ENCODE measurements at places on chromosomes 13 and 19. TPM values are rescaled to one million over a fixed set of nuclear protein-coding genes. Genes with fewer than 3 reads are reported as not detected.

Gene SPTBN4
- total RNA-seq: 1.7 TPM

- no peak for DNase-seq
Observed at GRCh38 chr13:55660851-55661250, 1479.9 kb upstream of the PRR20A start.

GRCh38 chr13:34371645-34372395 lies 553.9 kb downstream of the RFC3 start:
- DNase-seq: no peak

Gene HNRNPL
- total RNA-seq: 425 TPM

Gene CEACAM1
- 1.4 TPM for total RNA-seq

Gene SLITRK1
- 1.0 TPM for total RNA-seq

DNA sequence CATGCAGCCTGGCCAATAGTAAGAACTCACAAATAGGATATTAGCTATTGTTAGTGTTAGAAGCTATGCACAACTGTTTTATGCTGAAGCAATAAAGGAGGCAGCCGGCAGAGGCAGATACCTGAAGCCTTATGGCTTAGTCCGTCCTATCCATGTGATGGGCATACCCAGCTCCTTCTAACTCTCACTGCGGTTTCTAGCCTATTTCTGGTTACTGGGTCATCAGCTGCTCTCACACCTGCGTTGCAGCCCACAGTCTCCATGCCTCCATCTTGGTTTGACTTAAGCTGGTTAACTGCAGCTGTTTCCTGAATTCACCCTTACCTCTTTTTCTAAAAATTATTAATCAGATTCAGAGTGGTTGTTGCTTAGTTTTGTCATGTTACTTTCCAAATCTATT lies 40.5 kb upstream of the CNMD start:
- DNase-seq: no peak

DNA sequence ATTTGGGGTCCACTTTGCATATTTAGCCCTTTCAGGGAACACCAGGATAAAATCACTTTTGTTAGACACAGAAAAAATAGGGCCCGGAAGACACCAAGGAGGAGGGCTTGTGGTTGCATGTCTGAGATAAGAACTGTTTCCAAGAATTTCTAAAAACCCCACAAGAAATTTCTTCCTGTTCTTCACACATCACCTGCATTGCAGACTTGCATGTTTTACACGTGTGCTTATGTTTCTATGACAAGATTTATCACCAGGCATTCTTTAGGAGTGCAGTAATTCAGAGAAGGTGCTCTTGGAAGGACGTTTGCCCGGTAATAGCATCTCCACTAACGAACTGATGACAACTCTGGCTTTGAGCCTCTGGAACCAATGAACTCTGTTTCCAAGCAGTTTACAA lies 7.1 kb upstream of the ACTL9 start:
- DNase-seq: no peak

DNA sequence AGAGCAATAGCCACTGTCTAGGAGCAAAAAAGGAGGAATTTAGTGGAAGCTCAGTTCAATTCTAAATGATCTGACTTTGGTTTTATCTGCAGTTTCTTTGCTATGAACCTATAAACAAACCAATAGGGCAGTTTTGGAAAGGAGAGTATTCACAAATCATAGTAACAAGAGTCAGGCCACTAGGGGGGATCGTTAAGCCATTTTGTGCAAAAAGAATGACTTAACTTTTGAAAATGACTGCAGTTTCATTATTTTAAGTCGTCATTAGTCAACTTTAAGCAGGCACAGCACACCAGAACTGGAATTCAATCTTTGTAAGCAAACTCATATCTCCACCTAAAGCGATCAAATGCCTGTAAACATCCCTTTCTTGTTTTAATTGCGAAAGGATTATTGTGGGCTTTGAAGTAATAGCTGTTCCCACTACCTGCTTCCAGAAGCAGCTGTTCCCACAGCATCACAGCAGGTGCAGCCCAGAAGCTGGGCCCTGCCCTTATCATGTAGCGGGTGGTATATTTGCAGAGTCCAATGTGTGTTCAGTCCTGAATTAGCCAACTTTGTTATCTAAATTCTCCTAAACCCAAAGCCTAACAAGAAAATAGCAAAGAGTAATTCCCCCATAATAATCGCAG lies 51.5 kb downstream of the SOX21 start:
- no peak for DNase-seq

Gene FUT6
- total RNA-seq: 0.32 TPM

Gene PRODH2
- total RNA-seq: not detected

GRCh38 chr13:67351909-67352308 lies 121.8 kb upstream of the PCDH9 start:
- DNase-seq: no peak

GRCh38 chr19:52778811-52779210 lies 7.8 kb downstream of the ZNF600 start:
- no peak for DNase-seq

DNA sequence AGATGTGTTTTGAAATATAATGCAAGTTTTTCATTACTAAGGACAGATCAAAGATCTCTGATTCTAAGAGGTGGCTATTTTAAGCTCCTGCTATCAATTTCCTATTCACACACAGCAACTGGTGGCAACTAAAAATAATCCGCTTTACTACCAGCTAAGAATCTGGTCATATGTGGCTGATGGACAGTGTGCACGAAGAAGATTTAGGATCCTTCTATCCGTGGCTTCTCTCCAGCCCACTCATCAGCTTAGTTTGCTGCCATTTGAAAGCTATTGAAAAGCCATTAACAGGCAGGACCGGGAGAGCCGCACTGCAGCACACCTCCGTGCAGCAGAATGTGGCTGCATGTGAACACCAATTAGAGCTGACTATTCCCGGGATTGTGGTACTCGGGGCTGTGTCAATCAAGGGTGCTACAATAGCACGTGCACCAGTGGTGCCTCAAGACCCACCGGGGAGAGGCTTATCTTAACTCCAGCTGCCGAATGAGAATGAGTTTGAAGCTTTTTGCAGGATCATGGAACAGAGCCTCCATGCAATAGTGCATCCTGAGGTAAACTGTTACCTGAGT lies at the start of gene MYO16:
Gene MYO16 (plus strand): TSS at position 431 of the 572 bp plus-strand sequence. CDS start 234 bp downstream, outside the sequence.
- no peak for DNase-seq

DNA sequence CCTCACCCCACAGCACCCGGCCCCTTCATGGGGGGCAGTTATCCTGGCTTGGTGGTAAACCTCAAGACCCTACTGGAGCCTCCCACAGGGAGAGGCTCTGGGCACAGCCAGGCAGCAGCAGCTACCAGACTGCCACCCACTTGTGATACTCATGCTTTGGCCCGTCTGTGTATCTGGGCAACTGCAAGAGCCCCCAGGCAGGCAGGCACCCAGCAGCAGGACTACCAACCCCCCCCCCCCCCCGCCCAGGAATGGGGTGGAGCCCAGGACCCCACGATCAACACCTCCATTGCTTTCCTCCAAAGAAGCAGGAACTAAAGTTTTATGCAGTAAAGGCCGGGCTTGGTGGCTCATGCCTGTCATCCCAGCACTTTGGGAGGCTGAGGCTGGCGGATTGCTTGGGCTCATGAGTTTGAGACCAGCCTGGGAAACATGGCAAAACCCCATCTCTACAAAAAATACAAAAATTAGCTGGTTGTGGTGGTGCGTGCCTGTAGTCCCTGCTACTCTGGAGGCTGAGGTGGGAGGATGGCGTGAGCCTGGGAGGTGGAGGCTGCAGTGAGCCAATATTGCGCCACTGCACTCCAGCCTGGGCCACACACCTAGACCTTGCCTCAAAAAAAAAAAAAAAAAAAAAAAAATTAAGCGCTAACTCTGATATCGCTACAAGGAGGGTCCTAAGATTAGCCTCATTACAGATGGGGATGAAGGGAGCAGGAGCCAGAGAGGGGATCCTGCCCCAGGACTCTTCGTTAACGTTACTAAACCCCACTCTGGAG lies 1.1 kb upstream of the LYL1 start:
- no peak for DNase-seq

Gene CTXN1
- total RNA-seq: 53.6 TPM

- DNase-seq: no peak
Observed at GRCh38 chr13:80599765-80600164, 258.8 kb upstream of the SPRY2 start.

GRCh38 chr13:113992276-113993005 lies 18.6 kb upstream of the C13orf46 start:
- no peak for DNase-seq

DNA sequence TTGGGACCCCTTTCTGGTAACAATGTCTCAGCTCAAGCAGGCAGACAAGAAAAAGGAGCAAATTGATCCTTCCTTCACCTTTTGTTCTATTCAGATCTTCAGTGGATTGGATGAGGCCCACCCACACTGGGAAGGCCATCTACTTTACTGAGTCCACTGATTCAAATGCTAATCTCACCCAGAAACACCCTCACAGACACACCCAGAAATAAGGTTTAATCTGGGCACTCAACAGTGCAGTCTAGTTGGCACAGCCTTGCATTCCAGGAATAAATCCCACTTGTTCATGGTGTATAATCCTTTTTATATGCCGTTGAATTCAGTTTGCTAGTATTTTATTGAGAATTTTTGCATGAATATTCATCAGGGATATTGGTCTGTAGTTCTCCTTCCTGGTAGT lies 148.4 kb downstream of the COG6 start:
- no peak for DNase-seq

GRCh38 chr19:2443785-2444182 lies 13.0 kb downstream of the LMNB2 start:
- no peak for DNase-seq

DNA sequence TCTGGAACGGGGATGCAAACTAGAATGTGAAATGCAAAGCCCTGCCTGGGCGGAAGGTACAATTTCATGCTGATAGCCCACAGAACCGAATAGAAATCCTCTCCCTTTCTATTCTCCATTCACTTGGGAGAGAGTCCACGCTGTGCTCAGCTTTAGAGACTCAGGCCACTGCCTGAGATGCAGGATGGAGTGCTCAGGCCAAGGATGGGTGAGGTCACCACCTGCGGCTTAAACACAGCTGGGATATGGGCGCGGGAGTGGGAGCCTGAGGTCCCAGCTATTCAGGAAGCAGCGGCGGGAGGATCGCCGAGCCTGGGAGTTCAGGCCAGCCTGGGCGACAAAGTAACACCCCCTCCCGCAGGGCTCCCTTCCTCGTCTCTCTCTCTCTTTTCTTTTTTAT lies 446 bp upstream of the ZNF83 start:
- DNase-seq: no peak

DNA sequence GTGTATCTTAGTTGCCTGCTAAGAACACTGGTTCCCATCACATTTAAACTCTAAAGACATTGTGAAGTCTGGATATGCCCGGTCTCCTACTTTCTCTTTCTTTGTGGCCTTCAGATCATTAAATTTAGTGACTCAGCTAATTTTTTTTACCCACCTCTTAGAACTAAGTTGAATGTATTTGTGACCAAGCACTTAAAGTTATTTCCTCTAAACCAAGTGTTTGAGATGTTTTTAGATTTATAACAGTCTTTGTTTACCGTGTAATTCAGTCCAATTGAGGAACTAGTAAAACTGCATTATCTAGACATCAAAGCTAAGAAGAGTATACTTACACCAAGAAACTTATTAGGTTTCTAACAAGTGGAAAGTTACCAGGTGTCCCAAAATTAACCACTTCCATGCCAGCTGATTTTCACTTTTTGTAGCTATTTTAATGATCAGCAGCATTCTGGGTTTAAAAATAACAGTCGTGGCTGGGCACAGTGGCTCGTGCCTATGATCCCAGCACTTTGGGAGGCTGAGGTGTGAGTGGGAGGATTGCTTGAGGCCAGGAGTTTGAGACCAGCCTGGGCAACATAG lies 53.1 kb downstream of the ARHGAP35 start:
- no peak for DNase-seq

- DNase-seq: no peak
Observed at GRCh38 chr19:20351244-20351643, 184.2 kb downstream of the ZNF486 start.

Gene SPIB
- total RNA-seq: not detected
